GM03348 (cell line): ENCODE measurements at places on chromosomes 11 and 22.

- DNase-seq = no peak
These were observed 48.8 kb downstream of the MYEOV start for GRCh38 chr11:69342588-69343330.

DNA sequence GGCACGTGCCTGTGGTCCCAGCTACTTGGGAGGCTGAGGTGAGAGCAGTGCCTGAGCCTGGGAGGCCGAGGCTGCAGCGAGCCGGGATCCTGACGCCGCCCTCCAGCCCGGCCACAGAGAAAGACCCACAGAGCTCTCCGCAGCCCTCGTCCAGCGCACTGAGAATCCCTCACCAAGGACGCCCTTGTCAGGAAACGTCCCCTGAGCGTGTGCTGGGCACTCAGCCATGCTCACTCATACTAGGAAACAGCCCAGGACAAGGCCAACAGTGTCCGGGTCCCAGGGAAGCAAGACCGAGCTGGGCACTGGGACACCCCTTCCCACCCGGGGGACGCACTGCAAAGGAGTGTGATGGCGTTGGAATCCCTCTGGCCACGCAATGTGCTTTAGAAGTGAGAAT is 14.5 kb downstream of the DEAF1 start:
- no peak for DNase-seq

DNA sequence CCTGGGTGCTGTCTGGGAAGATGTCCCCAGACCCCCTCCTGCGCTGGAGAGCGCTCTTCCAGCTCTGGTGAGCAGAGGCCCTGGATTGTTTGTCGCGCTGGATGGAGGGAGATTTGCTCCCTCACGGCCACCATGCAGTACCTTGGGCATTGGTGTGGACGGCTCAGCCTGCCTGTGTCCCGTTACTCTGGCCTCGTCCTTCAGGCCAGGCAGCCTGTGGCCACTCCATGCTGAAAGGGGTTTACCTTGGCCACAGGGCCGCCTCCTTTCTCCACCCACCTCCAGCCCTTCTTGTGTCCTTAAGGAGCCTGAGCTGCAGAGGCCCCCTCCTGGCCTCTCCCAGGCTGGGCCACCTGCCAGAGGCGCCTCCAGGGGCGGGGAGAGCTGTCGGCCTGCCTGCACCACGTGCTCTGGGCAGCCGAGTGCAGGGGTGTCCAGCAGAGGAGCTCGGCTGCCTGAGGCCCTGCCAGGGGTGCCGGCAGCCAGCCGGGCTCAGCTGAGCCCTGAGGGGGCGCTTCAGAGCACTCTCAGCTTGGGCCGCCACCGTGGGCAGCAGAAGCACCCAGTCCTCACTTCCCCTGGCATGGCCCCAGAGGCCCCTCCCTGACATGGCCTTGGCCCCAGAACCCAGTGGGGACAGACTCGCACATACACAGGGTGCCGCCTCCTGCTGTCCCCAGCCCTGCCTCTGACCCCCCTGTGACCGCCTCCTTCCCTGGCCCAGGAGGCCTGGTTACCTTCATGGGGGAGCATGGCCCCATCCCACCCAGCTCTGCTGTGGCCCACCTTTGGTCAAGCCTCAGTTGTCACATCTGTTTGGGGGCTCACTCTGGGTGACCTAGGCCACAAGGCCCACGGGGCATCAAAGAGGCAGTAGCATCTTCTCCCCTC is 3.4 kb downstream of the CCND1 start:
- DNase-seq = peak; percentile 93

- DNase-seq = no peak
These were observed 76.7 kb upstream of the SEPTIN5 start for GRCh38 chr22:19637408-19638281.

GRCh38 chr11:31809857-31810778 is 1.0 kb downstream of the PAX6 start:
- peak; percentile 80 for DNase-seq

DNA sequence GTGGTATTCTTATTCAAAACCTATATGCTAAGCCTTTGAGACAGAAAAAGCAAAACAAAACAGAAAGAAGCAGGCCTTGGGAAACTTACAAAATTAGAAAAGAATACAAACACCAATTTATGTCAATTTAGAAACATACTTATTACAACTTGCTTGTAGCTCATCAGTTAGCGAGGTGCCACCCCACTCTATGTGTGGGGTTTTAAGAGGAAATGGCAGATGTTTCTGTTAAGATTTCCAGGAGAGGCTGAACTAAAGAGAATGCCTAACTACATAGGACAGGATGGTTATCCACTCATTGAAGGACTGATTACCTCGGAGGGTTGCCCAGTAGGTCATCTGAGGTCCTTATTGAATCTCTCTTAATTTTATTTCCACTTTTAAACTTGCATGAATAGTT is 302.0 kb downstream of the ETS1 start:
- DNase-seq = no peak

DNA sequence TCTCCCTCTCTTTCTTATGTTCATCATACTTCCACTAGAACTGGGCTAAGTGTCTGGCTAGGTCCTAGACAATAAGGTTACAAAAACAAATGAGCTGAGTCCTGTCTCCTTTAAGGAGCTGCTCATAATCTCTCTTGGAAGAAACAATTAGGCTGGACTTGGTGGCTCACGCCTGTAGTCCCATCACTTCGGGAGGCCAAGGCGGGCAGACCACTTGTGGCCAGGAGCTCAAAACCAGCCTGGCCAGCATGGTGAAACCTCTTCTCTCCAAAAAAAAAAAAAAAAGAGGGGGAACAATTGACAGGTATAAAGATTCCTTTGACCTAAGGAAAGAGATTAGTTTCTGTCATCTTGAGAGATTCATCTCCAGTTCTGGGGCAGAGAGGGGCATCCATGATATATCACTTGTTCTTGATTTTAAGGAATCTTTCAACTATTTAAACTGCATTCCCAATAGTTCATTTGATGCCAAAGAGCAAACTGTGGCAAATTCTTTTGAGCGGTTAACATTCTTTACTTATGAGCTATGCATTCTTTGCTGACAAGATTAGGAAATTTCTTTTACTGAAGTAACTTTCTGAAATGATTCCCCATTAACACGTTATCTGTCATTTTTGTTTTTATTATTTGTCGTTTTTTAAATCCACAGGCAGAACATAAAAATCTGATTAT is 125.5 kb downstream of the C11orf87 start:
- DNase-seq = peak; percentile 67

GRCh38 chr11:111402411-111402810 is 23.3 kb upstream of the POU2AF1 start:
- no peak for DNase-seq

- DNase-seq = peak; percentile 83
These were observed 45.2 kb downstream of the NAT10 start for GRCh38 chr11:34150494-34151151.

DNA sequence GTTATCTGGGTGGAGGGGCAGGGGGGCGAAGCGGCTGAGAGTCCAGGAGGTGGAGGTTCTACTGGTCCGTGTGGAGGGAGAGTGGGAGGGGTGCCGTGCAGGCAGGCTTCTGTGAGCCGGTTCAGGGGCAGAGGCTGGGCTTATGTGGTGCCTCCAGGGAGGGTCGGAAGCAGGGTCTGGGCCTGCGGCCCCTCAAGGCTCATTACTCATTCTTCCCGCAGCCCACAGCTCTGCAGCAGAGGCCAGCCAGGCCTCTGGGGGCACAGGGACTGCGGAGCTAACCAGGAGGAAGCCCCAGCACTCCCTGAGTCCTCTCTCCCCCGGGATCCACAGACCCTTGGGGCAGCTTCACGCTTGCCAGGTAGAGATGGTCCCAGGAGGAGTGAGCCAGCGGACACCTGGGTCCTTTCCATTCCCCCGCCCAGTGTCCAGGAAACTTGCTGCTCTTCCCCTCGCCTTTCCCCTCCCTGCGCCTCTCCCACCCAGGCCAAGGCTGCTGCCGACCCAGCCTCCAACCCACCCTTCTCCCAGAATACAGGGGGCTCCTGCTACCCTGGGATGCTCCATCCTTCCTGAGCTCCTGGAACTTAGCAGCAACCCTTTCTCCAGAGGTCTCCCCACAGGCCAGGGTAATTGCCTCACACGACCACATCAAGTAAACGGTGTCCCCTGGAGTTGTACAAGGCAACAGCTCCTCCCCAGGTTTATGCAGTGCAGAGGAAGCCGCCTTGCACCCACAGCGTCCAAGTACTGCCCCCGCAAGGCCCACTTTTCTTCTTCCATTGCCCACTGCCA is 6.3 kb downstream of the NRXN2 start:
- DNase-seq = no peak

DNA sequence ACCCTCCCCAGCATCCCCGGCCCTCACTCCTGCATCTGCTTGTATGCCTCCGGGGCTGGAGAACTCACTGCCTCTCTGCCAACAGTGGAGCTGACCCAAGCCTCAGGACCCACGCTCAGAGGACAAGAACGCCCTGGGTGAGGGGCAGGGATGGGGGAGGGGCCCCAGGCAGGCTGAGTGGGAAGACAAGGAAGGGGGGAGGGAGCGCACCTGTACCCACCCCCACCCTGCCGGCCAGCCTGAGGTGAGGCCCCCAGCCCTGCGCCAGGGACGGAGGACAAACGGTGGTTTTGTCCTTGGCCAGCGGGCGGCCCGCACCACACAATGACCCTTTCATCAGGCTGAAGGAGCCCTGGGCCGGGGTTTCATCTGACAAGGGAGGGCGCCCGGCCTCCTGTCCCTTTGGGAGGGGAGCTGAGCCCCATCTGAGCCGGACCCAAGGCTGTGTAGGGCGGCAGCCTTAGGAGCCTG is 10.0 kb downstream of the WNT7B start:
- no peak for DNase-seq

DNA sequence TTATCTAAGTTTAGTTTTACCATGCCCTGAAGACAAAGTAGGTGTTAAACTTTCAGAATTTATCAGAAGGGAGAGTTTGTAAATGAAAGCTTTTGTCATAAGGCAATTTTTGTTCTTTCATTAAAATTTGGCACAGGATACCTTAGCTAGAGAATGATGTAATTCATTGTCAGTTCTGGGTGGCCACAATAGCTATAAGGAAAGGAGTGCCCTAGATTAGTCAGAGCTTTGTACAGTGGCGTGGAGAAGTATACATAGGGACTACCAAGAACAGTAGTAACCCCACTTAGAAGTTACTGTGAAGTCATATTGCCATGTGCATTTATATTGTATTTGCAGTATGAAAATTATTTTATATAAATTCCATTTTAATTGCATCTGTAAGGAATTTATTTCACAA is 126.3 kb upstream of the CARD18 start:
- DNase-seq = peak; percentile 24

- DNase-seq = no peak
These were observed 5.4 kb downstream of the NAV2 start for GRCh38 chr11:19718051-19718450.
